ENCODE measurements at places on chromosomes 4 and X. TPM values are rescaled to one million over a fixed set of nuclear protein-coding genes. Genes with fewer than 3 reads are reported as not detected.

The GABRA4 gene
- total RNA-seq = not detected

The CCKAR gene
- total RNA-seq = 25.2 TPM

The DGAT2L6 gene
- not detected for total RNA-seq

The PCSK1N gene
- not detected for total RNA-seq

The ANAPC10 gene
- total RNA-seq = 28.1 TPM

The STPG2 gene
- under 0.01 TPM for total RNA-seq

The GSPT2 gene
- total RNA-seq = 9.3 TPM

The HEPH gene
- total RNA-seq = 57.7 TPM

The CT83 gene
- not detected for total RNA-seq

The F8A1 gene
- total RNA-seq = 8.3 TPM

The FDCSP gene
- not detected for total RNA-seq

The DACH2 gene
- total RNA-seq = not detected

The MAPK10 gene
- 35.8 TPM for total RNA-seq

The ZMAT1 gene
- total RNA-seq = 0.17 TPM

The RNF150 gene
- 0.99 TPM for total RNA-seq

The AGTR2 gene
- not detected for total RNA-seq
